A549 treated with AZD2906 at 1 μM for 4 hours (cell line): ENCODE measurements at places on chromosomes 7 and 10. TPM values are rescaled to one million over a fixed set of nuclear protein-coding genes. Genes with fewer than 3 reads are reported as not detected.

Gene TUBB8
- total RNA-seq: 0.05 to 0.12 TPM (median 0.07 TPM) in 3 of 5 replicates, not detected in the others

Gene OR2A7
- total RNA-seq: not detected in 5 replicates

Gene CLCN1
- total RNA-seq: 0.02 to 0.08 TPM (median 0.03 TPM) in 4 of 5 replicates, not detected in the other

Gene SLC26A5
- total RNA-seq: not detected in 5 replicates
